Mammary epithelial cell (primary cell): ENCODE measurements at places on chromosomes 1 and 21. TPM values are rescaled to one million over a fixed set of nuclear protein-coding genes. Genes with fewer than 3 reads are reported as not detected.

DNA sequence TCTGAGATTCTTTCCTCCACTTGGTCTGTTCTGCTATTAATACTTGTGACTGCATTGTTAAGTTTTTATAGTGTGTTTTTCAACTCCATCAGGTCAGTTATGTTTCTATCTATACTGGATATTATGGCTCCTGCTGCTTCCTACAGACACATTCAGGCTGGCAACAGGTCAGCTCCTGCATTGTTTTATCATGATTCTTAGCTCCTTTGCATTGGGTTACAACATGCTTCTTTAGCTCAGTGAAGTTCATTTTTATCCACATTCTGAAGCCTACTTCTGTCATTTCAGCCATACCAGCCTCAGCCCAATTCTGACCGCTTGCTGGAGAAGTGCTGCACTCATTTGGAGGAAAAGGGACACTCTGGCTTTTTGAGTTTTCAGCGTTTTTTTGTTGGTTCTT lies 37.3 kb upstream of the F3 start:
- no peak for DNase-seq

GRCh38 chr1:26748351-26748750 lies 39.4 kb upstream of the PIGV start:
- no peak for DNase-seq

- DNase-seq: no peak
Observed at GRCh38 chr1:42927274-42927841, 31.3 kb downstream of the SLC2A1 start.

- DNase-seq: peak; percentile 96
Observed at GRCh38 chr21:38139380-38140168, 117.2 kb upstream of the KCNJ15 start.

GRCh38 chr1:8908388-8909151 lies 30.1 kb upstream of the ENO1 start:
- no peak for DNase-seq

DNA sequence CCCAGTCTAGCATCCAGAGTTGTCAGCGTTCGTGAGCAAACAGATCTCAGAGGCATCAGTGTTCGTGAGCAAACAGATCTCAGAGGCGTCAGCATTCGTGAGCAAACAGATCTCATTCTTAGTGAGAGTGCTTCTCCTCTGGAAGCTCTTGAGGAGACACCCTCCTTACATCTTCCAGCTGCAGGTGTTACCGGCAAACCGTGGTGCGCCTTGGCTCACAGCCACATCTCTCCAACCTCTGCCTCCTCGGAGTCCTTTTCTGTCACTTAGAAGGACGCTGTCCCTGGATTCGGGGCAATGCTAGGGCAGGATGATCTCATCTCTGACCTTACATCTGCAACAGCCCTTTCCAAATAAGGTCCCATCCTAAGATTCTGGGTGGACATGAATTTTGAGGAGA lies 14.6 kb upstream of the UMODL1 start:
- no peak for DNase-seq

- no peak for DNase-seq
Observed at GRCh38 chr1:160911925-160912324, 26.9 kb upstream of the ITLN1 start.

GRCh38 chr1:201482755-201483154 lies 13.8 kb upstream of the PHLDA3 start:
- no peak for DNase-seq

DNA sequence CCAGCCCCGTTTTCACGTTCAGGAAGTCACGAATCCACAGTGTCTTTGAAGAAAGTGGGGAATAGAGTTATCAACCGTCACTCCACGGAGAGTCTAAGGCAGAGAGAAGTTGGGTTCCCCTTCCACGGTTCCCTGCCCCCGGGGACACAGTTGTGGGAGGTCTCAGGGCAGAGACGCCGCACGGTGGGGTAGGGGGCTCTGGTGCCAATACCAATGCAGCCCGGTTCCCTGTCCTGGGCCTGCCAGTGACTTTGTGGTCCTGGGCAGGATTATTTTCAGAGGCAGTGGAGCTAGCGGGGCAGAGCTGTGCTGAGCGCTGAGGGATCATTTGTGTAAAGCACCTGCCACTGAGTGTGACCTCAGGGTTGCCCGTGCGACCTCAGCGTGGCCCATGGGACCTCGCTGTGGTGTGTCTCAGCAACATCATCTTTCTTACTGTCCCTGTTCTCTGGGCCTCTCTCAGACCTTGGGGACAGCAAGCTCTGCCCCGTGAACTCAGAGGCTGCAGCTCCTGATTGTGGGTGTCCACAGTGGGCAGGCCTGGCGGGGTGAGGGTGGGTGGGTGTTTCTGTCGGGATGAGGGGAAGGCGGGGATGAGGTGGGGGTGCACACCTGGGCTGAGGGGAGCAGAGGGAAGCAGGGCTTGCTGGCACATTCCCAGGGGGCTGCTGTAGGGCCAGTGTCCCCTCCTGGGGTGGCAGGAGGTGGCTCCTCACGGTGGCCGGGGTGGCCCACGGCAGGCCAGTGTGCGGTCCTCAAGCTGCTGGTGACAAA lies 65.2 kb downstream of the AGPAT3 start:
- DNase-seq: no peak

- no peak for DNase-seq
Observed at GRCh38 chr1:55088413-55088812, 49.1 kb downstream of the PCSK9 start.

GRCh38 chr1:2778220-2778592 lies 23.3 kb downstream of the TTC34 start:
- DNase-seq: no peak

DNA sequence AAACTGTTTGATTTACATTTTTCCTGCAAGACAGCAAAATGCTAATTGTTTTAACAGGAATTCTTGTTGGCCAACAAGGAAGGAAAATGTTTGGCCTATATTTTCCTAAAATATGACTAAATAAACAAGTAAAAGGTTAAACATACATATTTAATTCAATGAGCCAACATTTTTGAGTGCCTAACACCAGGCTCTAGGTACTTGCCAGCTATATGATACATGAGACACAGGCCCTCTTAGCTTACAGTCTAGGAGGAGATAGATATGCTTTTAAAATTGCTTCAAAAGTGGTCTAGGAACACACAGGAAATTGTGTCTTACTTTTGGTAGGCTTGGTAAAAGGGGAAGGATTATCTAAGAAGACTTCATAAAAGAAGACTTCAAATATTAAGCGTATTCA lies 50.9 kb downstream of the PIGK start:
- DNase-seq: no peak

DNA sequence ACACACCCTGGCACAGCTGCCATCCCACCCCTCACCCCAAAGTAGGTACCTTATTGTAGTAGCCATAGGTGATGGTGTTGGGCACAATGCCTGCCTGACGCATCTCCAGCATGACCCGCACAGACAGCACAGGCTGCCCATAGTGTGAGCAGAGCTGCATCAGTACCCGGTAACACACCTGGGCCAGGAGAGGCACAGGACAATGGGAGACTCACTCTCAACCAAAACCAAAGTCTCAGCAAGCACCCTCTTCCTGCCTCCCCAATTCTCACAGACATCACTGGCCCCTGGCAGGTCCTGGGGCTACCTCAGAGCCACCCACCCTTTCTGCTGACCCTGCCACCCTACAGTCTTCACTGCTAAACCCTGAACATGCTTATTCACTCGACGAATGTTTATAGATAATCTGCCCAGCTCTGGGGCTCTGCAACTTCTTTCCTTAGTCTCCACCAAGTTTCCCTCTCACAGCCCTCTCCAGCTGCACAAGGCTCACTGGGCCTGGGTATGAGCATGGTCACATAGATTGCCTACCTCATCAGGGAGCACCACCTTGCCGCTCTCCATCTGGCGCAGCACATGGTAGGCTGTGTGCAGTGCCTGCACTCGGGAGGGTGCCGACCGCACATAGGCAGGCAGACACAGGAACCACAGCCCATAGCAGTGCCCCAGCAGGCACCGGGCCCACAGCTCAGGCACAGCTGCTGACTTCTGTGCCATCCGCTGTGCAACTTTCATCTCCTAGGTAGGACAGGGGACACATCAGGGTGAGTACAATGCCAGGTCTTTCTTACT lies 10.3 kb downstream of the DENND4B start:
- DNase-seq: no peak

DNA sequence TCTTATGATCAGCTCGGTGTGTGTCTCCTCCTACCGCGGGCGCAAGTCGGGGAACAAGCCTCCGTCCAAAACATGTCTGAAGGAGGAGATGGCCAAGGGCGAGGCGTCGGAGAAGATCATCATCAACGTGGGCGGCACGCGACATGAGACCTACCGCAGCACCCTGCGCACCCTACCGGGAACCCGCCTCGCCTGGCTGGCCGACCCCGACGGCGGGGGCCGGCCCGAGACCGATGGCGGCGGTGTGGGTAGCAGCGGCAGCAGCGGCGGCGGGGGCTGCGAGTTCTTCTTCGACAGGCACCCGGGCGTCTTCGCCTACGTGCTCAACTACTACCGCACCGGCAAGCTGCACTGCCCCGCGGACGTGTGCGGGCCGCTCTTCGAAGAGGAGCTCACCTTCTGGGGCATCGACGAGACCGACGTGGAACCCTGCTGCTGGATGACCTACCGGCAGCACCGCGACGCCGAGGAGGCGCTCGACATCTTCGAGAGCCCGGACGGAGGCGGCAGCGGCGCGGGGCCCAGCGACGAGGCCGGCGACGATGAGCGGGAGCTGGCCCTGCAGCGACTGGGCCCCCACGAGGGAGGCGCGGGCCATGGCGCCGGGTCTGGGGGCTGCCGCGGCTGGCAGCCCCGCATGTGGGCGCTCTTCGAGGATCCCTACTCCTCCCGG lies 1.5 kb downstream of the KCNC4 start:
- peak; percentile 16 for DNase-seq

DNA sequence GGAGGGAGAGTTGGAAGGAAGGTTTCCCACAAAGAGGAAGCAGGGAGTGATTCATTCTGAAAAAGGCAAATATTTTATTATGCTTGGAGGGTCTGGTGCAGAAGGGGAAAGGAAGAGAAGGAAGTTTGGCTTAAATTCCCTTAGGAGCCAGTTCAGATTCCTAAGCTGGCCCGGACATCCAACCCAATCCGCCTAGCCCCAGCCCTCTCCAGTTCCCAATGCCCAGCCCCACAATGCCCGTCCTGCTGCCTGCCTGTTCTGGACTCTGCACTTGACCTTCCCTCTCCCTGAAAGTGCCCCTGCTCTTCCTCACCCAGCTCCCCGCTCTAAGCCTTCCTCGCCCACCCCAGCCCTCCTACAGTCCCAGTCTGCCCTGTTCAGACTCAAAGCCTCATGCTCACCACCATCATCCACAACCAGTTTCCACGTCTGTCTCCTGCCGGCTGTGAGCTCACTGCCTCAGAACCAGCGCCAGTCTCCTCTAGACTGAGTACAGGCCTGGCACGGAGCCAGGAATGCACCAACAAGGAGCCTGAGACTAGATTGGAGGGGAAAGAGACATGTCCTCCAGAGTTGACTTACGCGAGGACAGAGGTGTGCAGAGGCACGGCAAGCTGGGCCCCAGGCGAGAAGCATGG lies 18.9 kb downstream of the CAPN2 start:
- no peak for DNase-seq

GRCh38 chr21:31395268-31395667 lies 51.2 kb upstream of the TIAM1 start:
- no peak for DNase-seq

GRCh38 chr21:37071561-37072273 lies 1.2 kb downstream of the PIGP start:
- peak; percentile 57 for DNase-seq

GRCh38 chr21:33894736-33895288 lies 20.8 kb downstream of the ATP5PO start:
- peak; percentile 63 for DNase-seq

DNA sequence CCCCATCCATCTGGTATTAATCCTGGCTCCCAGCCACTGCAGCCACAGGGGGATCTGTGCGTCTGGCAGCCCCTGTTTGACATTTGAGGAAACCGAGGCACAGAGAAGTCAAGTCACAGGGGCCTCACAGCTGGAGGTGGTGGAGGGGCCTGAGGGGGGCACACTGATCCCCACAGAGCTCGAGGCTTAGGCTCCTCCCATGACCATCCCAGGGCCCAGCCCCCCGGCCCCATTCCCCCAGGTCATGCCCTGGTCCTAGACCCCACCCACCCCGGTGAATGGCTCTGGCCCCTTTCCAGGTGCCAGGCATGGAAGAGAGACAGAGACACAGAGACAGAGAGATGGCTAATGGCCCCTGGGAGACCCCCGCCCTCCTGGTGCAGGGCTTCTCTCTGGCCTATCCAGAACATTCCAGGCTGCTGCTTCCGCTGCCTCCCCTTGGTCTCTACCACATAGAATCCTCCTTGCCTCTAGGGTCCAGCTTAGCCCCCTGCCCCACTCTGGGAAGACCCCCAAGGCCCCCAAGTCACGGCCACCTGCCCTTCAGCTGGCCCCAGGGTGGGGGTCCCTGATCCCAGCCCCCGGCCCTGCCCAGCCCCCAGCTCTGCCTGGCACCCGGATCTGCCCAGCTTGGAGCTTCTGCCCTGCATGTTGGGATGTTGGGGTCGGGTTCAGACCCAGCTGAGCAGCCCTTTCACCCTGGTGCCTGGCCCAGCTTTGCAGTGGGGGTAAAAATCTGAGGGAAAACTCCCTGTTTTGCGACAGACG lies 29.2 kb upstream of the LRRC3 start:
- no peak for DNase-seq

The LCK gene
- 0.23 TPM for polyA plus RNA-seq

The PKP1 gene
- 155 TPM for polyA plus RNA-seq

The TRIM67 gene
- not detected for polyA plus RNA-seq

The IVL gene
- polyA plus RNA-seq: 21.5 TPM

The TNFRSF18 gene
- polyA plus RNA-seq: not detected

The OR6K3 gene
- polyA plus RNA-seq: not detected

The CLDN8 gene
- 0.06 TPM for polyA plus RNA-seq

The RNU1-3 gene
- not detected for polyA plus RNA-seq

The TARBP1 gene
- polyA plus RNA-seq: 17.8 TPM

The TEX38 gene
- not detected for polyA plus RNA-seq

The THEM5 gene
- not detected for polyA plus RNA-seq
